Ovary (tissue), 10 donors: ENCODE measurements at places on chromosomes 13 and 19. TPM values are rescaled to one million over a fixed set of nuclear protein-coding genes. Genes with fewer than 3 reads are reported as not detected.

Gene ZNF844
- total RNA-seq: 14.5 TPM

Gene DHDH
- total RNA-seq: 0.69 TPM

DNA sequence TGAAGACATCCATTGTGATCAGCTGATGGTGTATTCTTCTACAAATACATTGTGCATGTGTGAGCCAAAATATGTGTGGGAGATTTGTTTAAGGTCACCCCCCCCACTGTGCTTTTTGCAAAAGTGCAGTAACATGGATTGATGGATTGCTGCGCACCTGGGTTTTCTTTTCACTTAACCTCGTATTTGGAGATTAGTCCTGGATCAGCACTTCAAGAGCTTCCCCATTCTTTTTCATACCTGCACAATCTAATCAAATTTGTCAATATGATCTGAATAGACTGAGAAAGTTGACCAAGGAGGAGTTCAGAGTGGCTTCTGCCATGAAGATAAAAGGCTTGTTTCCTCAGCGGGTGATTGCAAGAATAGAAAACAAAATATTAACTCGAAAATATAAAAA, 23.7 kb downstream of the NAA16 start:
- DNase-seq: no peak

Gene ZNF534
- total RNA-seq: 0.80 TPM

Gene SULT2A1
- 0.23 TPM for total RNA-seq

Gene GIPR
- 0.20 TPM for total RNA-seq

DNA sequence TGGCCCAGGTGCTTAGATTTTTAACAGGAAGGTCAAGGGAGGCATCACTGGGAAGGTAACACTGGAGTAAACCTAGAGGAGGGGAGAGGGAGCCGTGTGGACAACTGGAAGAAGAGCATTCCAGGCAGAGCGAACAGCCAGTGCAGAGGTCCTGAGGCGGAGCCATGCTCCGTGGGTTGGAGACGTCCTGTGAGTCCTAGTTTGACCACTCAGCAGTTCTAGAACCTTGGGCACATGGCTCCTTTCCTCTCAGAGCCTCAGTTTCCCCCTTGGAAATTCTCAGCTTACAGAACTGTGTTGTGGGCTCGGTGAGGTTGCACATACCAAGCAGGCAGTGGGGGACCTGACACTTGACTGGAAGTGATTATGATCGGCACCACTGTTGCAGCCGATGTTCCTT, 130.9 kb downstream of the DPF1 start:
- DNase-seq: no peak

Gene ABCA7
- total RNA-seq: 3.5 TPM

GRCh38 chr19:19138109-19138981, at the start of gene TMEM161A:
TMEM161A (minus strand) TSS chr19:19138478; CDS start chr19:19138428, 50 bp downstream.
- peak; percentile 97 for DNase-seq

GRCh38 chr19:55472463-55472862, 4.0 kb upstream of the ZNF628 start:
- DNase-seq: no peak

Gene ZNF414
- 35.0 TPM for total RNA-seq

Gene SMIM17
- 0.83 TPM for total RNA-seq

Gene ZNF835
- 15.0 TPM for total RNA-seq

DNA sequence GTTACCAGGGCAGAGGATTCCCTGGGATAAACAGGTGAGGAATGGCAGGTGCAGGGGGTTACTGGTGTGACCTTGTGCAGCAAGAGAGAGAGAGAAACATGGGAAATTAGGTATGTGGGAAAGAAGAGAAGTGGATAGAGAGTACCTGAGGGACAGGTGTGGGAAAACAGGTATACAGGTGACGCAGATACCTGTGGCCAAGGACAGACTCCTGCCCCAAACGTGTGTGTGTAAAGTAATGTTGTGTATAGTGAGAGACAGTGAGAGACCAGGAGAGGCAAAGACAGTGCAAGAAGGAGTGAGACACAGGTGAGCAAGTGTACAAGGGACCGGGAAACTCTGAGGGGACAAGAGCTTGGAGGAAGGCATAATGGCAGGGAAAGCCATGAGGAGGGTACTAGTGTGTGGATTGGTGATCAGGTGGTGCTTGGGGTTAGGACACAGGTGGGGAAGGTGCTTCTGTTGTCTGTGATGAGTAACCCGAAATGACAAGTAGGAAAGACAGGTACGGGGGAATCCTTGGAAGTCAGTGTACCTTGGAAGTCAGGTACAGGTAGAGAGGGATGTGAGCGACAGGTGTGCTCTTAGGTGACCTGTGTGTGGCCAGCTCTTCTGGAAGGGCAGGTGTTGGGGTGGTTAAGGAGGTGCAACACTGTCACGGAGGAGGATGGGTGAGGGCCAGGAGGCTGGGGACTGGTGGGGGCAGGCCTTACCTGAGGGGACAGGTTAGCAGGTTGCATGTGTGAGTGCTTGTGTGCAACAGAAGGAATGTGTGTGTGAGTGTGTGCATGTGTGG, 2.8 kb downstream of the ERFL start:
- DNase-seq: no peak

Gene PLIN4
- total RNA-seq: 23.6 TPM

Gene TMPRSS9
- total RNA-seq: 0.51 TPM

Gene NDUFA13
- total RNA-seq: 131 TPM

DNA sequence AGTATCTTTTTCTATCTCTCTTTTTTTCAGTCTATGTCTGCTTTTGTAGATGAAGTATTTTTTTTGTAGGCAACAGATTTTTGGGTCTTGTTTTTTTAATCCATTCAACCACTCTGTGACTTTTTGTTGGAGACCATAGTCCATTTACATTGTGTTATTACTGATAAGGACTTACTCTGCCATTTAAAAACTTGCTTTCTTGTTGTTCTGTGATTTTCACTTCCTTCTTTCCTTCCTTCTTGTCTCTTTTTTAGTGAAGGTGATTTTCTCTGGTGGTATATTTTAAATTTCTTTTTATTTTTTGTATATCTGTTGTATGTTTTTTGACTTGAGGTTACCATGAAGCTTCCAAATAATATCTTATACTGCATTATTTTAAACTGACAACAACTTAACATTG, 79.5 kb downstream of the COG6 start:
- DNase-seq: no peak

DNA sequence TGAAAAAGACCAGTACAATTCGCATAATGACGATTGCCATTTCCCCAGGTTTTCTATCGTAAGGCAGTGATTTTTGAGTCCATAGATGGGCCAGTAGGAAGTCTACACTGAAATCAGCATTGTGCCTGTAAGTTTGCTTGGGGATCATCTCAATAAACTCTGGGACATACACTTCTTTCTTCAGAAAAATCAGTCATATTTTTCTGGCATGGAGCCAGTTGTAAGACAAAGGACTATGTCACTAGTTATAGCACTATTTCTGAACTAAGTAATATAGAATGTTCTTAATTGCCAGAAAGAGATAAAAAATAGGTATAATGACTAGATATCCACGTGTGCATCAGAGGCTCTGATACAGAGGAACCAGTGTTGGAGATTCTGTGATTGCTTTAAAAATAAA, 243.5 kb downstream of the LMO7 start:
- no peak for DNase-seq

DNA sequence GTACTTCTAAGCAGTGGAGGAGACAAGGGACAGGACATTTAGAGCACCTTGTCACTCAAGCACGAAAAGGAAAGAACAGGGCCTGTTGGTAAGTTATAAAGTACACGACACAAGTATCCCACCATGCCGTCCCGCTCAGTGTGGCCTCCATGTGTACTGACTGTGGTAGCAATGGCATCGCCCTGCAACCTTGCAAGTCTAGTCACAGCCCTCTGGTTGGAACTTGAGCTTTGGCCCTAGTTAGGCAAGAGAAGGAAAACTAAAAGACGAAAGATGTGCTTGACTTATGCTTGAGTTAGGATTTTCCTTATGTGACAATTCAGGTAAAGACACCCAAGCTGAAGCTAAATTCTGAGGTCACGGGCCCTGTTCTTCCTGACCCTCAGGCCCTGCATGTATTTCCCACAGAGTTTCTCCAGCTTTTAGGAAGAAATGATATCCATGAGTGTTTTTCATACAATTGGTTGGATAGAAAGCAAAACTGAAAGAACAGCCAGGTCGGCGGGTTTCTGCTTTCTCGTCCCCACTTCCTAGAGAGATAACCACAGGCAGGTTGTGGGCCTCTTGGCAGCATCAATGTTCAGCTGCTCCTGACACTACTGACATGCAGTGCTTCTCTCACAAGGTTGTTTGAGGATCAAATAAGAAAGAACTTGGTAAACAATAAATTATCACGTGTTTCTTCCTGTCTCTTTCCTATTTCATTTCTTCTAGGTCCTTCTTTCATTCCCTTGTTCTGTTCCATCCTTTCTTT, 216.2 kb downstream of the IRS2 start:
- DNase-seq: no peak

- DNase-seq: no peak
Observed at GRCh38 chr13:83470133-83470797, 412.0 kb downstream of the SLITRK1 start.

Gene FCAR
- total RNA-seq: 0.15 TPM

- DNase-seq: no peak
Observed at GRCh38 chr19:29526730-29527499, 1.1 kb downstream of the VSTM2B start.

Gene VSIG10L
- 2.6 TPM for total RNA-seq

DNA sequence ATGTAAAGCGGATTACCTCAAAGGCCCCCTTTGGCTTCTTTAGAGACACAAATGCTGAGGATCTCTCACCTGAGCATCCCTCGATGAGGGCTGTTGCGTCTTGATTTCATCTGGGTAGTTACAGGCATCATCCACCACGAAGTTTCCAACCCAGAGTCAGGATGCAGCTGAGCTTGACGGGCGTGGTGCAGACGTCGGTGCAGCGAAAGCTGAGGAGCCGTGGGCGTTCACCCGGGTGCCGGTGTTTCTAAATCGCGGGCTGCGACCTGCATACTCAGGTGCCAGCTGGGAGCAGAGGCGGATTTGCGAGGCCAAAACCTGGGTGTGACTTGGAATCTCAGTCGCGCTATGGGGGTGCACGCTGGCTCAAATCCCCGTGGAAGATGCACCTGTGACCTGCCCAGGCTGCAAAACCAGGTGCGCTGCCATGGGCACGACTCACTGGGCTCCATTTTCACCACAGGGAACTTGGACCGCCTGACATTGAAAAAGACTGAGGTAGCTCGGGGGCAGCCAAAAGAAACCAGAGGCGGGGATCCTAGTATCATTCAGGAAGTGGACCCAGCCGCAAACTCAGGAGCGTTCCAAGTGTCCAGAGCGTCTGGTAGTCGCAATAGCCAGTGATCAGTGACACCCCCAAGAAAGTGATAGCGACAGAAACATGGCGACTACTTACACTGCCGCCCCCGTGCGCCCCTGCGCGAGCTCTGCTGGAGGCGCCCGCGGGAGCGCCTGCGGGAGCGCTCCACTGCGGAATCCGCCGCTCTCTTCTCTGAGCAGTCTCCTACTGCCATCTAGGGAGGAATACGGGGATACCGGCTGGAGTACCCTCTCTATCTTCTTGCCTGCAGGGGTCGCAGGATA, 36.4 kb upstream of the IGFL4 start:
- DNase-seq: peak; percentile 40

DNA sequence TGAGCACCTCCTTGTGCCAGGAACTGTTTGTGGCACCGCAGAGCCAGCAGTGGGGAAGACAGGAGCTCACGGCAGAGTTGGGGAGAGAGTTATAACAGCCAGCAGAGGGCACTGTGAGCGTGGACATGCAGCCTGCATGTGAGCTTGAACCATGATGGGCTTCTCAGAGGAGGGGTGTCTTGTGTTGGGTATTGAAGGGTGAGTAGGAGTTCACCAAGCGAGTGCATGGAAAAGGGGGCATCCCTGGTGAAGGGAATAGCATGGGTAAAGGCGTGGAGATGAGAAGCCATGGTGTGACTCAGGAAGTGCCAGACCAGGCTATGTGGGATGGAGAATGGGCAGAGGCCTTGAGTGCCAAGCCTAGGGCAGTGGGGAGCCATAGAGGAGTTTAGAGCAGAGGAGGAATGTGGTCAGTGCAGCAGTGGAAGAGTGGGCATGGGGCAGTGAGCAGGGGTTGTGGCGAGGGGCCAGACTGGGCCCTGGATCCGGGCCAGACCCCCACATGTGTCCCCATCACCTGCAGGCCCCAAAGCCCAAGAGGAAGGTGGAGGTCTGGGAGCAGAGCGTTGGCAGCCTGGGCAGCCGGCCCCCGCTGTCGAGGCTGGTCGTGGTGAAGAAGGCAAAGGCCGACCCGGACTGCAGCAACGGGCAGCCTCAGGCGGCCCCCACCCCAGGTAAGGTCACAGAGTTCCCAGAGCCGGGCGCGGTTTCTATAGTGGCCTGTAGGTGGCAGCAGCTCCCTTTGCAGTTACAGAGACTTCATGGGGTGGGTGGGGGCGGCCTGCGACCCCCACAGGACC, 11.8 kb upstream of the SHD start:
- peak; percentile 60 for DNase-seq

- no peak for DNase-seq
Observed at GRCh38 chr13:34419755-34420154, 522.3 kb upstream of the NBEA start.

DNA sequence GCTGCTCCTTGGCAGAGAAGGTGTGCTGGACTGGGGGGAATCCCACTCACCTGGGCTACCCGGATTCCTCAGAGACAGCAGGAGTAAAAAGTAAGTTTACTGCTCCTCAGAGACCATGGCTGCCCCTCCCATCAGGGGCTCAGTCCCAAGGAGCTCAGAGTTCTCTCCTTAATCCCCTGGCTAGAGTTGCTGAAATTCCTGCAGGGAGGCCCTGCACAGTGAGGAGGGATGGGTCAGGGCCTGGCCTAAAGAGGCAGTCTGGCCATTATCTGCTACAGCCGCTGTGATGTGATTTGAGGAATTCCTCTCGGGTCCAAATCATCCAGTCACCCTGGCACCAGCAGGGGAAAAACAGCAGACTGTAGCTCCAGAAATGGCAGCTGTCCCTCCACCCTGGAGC, 502.5 kb downstream of the PCDH17 start:
- DNase-seq: no peak

DNA sequence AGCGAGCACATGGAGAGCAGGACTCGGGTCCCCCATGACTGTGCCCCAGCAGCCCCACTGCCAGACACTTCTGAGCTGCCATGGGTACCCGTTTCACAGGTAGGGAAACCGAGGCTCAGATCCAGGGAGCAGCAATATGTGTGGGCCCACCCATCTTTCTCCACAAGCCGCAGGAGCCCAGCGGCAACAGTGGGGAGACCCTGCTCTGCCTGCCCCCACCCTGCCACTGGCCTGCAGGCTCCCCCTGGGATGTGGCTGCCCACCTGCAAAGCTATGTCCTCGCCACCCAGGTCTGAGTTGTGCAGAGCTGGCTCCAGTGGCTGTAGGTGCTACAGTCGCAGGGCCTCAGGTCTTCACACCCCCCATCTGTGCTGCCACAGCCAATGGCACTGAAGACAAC, 50.6 kb upstream of the C1QTNF9B start:
- no peak for DNase-seq
